ENCODE measurements at places on chromosomes 16 and 17.

GRCh38 chr16:69131839-69132423 is 457 bp downstream of the CHTF8 start:
- peak; percentile 81 for DNase-seq

DNA sequence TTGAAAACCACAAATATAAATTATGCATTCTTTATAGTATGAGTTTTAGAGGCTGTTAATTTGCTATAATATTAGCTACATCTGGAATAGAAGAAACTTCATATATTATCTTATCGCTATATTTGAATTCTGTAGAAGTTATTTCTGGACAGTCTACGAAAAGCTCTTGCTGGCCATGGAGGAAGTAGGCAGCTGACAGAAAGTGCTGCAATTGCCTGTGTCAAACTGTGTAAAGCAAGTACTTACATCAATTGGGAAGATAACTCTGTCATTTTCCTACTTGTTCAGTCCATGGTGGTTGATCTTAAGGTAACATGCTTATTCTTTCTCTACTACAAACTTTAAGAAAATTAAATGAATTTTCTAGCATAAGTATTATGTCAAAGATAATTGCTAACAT is 96.8 kb downstream of the OMG start:
- DNase-seq: no peak

DNA sequence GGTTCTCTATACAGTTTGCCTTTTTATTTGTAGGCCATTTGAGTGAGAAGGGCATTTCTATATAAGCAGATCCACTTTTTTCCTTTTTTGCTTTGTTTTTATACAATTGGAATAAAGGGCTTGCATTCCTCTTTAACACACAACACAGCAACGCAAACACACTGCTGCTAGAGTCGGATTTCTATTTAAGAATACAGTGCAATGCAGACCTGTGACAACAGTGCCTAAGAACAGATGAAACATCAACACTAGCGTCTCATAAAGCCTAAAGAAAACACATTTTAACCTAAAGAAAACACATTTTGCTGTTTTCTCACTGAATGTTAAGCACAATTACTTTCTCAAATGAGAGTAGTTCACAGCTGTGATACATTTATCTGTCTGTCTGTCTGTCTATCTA is 1141.1 kb downstream of the CDH11 start:
- no peak for DNase-seq

DNA sequence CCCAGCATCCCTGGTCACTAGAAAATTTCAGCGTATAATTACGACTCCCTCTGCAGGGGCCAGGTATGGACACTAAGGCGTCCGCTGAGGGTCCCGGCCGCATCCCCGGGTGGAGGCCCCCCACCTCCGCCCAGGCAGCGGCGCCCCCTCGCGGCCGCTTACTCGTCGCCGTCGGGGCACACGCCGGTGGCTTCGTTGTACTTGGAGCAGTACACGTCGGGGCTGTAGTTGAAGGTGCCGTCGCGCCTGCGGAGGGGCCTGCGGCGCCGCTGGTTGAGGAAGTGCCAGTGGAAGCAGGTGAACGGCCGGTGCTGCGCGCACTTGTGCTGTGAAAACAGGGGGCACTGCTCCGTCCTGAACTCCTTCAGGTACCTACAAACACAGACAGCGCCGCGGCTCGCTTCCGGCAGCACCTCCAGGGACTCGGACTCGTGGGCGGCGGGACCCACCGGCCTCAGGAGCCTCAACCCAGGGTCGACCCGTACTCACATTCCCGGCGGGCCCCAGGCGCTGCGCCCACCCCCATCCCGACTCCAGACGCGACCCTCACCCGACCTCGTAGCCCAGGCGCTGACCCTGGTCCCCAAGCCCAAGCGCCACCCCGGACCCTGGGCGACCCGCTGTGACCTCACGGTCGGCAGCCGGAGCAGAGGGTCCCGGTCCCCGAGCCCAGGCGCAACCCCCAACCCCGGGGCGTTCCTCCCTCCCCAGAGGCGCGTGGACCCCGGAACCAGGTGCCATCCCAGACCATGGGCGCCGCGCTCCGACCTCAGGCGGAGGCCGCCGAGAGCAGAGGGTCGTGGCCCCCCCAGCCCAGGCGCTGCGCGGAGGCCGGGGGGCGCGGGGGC is 596 bp downstream of the UNKL start:
- DNase-seq: peak; percentile 42

DNA sequence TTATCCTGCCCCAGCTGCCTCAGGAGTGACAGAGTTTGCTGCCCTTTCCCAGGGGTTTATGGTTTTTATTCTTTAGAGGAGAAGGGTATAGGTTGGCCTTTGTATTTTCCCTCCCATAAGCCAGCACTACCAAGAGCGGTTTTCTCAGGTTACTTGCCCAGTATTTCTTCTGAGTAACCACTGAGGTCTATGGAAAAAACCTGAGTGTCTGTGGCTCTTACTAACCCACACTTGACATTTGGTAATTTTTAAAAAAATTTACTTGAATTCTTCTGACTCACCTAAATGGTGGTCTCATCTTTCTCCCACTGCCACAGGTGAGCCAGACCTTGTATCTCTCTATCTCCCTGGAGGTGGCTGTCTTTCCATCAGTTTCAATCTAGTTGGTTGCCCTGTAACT is 6.0 kb downstream of the SLC7A6 start:
- no peak for DNase-seq

- DNase-seq: peak; percentile 60
Observed at GRCh38 chr16:27446721-27447120, 44.7 kb downstream of the IL21R start.

DNA sequence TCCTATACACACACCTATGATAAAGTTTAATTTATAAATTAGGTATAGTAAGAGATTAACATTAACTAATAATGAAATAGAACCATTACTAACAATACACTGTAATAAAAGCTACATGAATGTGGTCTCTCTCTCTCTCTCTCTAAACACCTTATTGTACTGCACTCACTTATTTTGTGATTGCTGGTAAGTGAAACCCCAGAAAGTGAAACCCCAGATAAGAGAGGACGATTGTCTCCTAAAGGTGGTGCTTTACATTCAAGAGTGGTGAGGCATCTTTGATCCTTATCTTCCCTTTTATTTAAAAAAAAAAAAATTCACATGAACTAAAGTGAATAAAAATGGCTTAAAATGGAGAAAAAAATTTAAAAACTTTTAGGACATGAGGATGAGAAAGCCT is 80.1 kb upstream of the TRAP1 start:
- no peak for DNase-seq

GRCh38 chr16:48352648-48353390 is 32.4 kb downstream of the SIAH1 start:
- DNase-seq: no peak

- no peak for DNase-seq
Observed at GRCh38 chr17:76196675-76197074, 43.6 kb downstream of the RNF157 start.

GRCh38 chr17:68657576-68657975 is 56.4 kb upstream of the FAM20A start:
- no peak for DNase-seq

DNA sequence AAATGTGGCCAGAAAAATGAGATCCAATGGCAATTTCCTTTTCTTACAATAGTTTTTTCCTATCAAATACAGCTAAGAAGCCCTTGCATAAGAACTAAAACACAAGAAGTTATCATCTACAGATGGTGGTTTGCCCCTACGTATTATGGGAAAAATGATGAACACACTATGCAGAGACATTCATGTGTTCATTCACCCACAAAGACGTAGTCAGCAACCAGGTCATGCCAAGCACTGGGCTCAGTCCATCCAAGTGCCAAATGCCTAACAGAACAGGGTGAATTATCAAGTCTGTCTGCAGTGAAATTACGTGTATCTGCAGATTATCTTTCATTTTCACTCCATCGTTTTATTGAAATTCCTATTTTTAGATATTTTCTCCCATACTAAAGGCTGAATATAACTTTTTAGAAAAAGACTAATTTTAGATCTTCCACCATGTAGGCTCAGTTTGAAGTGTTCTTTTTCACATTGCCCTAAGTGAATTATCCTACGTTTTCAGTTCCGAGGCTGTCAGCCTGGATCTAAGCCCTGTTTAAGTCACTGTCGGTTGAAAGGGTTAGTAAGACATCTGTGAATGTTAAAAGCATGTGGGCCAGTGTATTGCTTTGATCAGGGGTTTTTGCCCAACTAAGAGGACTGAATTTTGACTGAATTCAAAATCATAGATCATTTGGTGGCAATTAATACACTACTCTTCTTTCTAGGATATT is 78.1 kb upstream of the DHX40 start:
- no peak for DNase-seq

DNA sequence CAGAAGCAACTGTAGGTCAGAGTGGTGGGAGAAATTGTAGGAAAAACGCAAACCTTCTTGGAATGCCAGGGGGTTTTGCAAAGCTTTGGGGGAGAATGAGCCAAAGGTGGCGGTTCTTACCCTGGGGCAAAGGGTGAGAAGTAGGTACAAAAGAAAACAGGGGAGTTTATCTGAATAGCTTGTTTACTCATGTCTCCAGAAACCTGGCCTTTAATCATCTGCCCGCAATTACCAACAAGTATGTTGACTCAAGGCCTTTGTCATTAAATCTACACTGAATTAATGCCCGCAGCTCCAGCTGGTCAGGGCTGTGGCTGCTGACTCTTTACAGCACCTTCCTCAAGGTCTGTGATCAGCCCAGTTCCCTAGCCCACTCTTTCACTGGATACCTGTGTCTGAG is 320.1 kb downstream of the CBLN1 start:
- no peak for DNase-seq

GRCh38 chr16:14538604-14539003 is 91.5 kb downstream of the PARN start:
- no peak for DNase-seq

- DNase-seq: no peak
Observed at GRCh38 chr17:45580924-45581323, 90.4 kb upstream of the PLEKHM1 start.

DNA sequence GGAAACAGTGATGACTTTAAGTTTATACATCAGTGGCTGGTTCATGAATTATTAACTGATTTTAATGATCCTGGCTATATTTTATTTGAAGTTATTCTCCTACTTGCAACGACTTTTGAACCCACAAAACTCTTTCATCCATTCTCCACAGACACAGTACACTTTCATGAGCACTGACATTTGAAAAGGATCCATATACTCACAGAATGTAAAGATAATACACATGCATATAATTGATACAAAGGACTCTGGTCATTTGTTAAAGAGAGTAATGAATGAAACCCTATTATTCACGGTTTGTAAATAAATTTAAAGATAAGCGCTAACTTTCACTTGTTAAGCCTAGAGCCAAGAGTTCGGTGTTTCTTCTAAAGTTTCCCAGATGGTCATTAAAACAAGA is 3.3 kb downstream of the TOX3 start:
- DNase-seq: no peak

DNA sequence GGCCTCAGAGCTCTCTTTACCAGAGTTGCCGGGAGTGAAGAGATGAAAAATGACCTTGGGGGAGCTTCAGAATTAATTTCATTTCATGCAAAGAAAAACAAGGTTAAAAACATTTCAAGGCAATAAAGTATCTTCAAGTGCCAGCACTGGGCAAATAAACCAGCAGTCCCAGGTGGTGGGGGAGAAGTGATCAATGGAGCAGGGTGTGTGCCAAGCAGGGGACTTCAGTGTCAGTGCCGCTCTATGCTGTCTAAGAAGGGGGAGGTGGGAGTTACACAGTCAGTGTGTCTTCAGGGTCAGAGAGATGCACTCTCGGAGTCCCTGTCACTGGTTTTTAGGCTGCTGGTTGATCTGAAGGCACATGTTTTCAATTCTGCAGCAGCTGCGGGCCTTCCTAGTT is 57.2 kb upstream of the MGAT5B start:
- DNase-seq: no peak

DNA sequence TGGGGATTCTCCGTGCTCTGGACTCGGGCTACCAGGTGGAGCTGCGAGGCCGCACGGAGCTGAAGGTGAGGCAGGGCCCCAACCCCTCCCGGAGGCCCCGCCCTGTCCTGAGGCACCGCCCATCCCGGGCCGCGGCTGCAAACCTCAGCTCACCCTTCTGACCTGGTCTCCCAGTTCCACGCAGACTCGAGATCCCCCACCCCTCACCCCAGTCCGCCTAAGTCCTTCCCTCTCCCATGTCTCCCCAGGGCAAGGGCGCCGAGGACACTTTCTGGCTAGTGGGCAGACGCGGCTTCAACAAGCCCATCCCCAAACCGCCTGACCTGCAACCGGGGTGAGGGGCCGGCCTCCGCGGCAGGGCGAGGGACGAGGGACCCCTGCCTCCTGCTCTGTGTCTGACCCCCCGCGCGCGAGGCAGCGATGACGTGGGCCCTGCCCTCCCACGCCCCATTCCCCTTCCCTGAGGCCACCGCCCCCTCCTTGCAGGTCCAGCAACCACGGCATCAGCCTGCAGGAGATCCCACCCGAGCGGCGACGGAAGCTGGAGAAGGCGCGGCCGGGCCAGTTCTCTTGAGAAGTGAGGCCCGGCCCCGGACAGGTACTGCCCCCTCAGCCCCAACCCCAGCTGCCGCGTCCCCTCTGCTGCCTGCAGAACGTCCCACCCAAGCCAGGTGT is 13.7 kb downstream of the GUCY2D start:
- no peak for DNase-seq

GRCh38 chr17:51652529-51652928 is 392.2 kb downstream of the UTP18 start:
- no peak for DNase-seq

DNA sequence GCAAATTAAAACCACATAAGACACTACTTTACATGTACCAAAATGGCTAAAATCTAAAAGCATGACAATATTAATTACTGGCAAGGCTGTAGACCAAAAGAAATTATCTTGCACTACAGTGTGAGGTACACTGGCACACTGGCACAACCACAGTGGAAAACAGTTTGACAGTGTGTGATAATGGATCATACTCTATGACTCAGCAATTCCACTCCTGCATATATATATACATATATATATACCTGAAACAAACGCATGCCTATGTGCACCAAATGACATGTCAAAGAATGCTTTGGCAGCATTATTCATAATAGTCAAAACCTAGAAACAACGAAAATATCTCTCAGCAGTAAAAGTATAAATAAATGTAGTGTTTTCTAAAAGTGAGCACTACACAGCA is 4.6 kb upstream of the DYNLRB2 start:
- no peak for DNase-seq

GRCh38 chr17:59356543-59357218 is 25.2 kb downstream of the YPEL2 start:
- DNase-seq: no peak

DNA sequence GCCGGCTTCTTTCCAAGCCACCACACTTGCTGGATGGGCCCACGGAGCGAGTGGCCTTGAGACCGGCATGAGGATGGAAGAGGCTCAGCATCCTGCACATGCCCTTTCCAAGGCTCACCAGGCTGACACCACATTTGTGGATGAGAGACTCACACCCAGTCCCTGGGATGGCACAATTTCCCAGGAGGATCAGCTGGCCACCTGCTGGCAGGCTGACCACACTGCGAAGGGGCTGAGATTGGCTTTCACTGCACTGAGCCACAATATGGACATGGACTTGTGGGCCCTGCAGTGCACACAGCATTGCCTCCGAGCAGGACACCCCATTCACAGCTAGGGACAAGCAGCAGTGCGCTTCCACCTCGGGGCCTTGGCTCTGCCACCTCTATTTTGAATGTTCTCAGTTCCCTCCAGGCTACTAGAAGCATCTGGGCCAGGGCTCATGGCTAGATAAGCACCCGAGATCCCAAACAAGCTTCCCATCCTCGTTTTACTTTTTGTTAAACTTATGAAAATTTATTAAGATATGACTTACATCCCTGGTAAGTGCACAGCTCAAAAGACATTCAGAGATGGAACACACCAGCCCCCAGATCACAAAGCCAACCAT is 25.3 kb upstream of the KSR1 start:
- no peak for DNase-seq
